Activated CD4-positive, alpha-beta memory T cell treated with anti-CD3 and anti-CD28 coated beads for 36 hours (primary cell): ENCODE measurements at places on chromosomes 2 and 18.

- DNase-seq: no peak
These were observed 379.0 kb upstream of the RND3 start for GRCh38 chr2:150866431-150866830.

GRCh38 chr2:41736105-41736567, 311.7 kb upstream of the PKDCC start:
- no peak for DNase-seq

- no peak for DNase-seq
These were observed 86.5 kb downstream of the LRP2 start for GRCh38 chr2:169275696-169276444.

- DNase-seq: no peak
These were observed 56.3 kb upstream of the STAT1 start for GRCh38 chr2:191070276-191070675.

- no peak for DNase-seq
These were observed 15.9 kb upstream of the IGFBP2 start for GRCh38 chr2:216617159-216617815.

DNA sequence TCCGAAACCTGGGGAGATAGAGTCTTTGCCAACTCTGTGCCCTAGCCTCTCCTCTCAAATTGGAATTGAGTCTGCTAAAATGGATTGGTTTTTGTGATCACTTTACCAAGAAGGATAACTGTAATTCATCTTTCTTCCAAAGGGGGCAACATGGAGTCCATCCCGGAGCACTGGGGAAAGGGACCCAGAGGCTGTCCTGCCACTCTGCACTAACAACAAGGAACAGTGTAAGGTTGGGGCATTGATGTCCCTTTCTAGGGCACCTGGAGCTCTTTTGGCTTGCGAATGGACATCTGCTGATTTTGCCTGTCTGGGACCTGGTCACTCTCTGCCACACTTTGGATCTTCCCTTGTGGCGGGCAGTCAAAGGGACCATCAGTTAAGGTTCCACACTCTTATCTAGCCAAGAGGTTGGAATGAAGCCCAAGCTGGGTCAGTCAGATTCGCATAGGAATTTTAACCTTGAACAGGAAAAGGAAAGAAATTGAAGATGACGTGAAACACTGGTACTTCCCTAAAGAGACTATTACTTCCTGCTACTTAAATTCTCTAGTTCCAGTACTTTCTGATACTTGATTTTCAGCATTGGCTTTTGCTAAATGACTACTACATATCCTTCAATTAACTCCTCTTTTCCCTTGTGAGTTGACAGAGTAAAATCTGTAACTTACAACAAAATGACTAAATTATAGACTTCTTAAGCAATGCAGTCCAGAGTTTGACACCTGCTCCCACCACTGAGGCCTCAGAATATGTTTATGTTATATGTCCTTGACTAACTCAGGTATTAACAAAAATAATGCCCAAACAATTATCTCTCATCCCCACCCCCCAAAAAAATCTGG, 64.7 kb upstream of the KLF7 start:
- DNase-seq: no peak

DNA sequence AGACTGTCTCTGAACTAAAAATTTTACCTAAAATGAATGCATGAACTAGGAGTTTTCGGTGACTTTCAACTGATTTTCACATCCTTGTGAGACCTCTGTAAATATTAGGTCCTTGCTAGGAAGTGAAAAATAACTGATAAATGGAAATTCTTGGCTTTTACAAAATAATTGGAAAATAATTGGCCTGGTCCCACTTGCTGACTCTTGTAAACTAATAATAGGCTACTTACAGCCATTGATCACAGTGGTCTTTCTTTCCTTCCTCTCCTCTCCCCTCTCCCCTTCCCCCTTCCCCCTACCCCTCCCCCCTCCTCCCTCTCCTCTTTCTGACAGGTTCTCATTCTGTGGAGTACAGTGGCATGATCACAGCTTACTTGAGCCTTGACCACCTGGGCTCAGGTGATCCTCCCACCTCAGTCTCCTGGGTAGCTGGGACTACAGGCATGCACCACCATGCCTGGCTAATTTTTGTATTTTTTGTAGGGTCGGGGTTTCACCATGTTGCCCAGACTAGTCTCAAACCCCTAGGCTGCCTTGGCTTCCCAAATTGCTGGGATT, 38.3 kb downstream of the UGP2 start:
- no peak for DNase-seq

DNA sequence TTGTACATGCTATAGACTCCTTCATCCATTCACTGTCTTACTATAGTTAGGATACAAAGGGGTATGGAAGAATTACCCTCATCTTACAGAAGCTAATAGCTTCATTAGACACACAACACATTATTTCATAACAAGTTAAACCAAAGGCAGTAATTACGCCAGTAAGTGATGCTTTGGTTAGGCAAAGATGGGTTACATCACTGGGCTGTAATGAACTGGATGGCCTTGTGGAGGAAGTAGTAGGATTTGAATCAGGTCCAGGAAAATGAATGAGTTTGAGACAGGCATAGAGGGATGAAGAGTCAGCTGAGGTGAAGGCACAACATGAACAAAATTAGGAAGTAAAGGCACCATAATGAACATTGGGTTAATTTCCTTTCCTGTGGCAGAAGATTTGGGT, 80.1 kb downstream of the SOCS6 start:
- DNase-seq: no peak
